ENCODE measurements at places on chromosomes 13 and 19.
A peak's percentile ranks its signal among the peaks of the same experiment; 100 is the strongest.

DNA sequence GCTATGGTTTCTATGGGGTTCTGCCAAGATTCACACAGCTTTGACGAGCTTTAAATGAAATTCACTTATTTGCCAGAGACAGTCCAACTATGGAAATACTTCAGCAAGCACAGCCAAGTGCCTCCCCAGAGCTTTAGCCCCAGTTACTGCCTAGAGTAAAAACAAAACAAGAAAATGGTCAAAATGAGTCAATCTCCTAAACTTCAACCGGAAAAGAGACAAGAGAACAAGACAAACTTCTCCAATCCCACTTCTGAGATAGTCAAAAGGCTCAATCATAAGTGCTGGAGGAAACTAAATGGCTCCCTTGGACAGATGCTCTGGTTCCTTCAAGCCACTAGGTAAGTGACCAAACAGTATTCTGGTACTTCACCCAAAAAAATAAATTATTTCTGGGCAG is 65.8 kb downstream of the KATNAL1 start:
- peak; percentile 45 for DNase-seq

DNA sequence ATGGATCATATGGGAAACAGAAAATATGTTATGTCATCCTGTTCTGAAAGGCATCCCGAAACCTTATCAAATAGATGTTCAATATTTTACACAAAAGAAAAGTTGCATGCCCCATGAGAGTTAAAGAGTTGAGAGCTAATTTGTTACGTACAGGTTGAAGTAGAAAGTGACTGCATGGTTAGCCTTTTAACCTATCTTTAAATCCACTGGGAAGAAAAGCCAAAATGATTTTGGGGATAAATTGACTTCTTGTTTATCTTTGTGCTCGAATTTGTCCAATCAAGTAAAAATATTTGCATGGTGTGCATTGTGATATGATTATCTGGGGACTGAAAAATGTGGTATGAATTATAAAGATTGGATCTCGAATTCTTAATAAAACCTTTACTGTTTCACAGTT is 230.1 kb downstream of the POSTN start:
- DNase-seq = no peak

DNA sequence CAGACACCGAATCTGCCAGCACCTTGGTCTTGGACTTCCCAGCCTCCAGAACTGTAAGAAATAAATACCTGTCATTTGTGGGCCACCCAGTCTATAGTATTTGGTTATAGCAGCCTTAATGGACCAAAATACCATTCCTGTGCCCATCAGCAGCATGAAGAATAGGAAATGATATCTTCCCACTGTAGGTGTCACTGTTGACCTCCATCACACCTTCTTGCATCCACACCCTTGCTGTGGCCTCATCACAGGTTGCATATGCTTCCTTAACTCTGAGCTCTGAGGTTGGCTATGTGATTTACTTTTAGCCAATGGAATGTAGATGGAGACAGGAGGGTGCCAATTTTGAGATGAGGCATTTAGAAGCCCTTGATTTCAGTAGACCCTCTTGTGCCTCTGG is 242.0 kb upstream of the TSHZ3 start:
- DNase-seq = no peak

DNA sequence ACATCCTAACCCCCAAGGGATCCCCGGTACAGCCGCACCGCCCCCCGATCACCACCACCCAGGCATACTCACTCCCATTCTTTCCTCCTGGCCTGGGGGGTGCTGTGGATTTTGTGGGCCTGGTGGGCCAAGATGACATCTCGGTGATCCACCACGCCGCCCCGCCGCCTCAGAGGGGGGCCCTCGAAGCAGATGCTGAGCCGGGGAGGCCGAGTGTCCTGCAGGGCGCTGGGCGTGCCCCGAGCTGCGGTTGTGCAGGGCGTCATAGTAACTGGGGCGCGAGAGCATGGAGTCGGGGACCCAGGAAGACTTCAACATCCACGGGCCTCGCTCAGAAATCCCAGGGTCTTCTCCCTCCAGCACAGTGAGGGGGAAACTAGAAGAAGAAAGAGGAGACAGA is 93.4 kb upstream of the CACNA1A start:
- no peak for DNase-seq

- DNase-seq = no peak
Observed at GRCh38 chr13:48199404-48199946, 33.5 kb upstream of the ITM2B start.

DNA sequence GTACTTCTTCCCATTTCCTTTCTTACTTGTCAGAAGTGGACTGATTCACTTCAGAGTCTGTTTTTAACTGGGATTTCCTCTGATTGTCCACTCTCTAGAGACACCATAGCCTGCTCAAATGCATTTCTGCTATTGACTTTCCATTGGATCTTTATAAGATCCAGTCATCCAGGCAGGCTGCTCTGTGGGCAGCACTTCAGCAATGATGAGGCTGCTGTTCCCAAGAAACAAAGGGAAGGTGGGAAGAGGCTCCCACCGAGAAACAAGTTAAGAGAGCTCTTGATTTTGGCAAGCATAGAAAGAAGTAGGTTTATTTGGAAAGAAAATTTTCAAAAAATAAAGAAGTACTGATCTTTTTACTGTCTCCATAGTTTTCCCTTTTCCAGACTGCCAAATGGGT is 125.8 kb upstream of the STARD13 start:
- no peak for DNase-seq
